ENCODE measurements at places on chromosomes 5 and 9. TPM values are rescaled to one million over a fixed set of nuclear protein-coding genes. Genes with fewer than 3 reads are reported as not detected.

PPP2R2B gene
- 0.08 TPM for polyA plus RNA-seq

JAKMIP2 gene
- not detected for polyA plus RNA-seq

SLC6A19 gene
- polyA plus RNA-seq = not detected

ADAMTSL1 gene
- polyA plus RNA-seq = not detected

NAIF1 gene
- polyA plus RNA-seq = 4.6 TPM

FTMT gene
- not detected for polyA plus RNA-seq

S1PR3 gene
- 34.0 TPM for polyA plus RNA-seq

CENPK gene
- polyA plus RNA-seq = 0.83 TPM

SCGB3A1 gene
- polyA plus RNA-seq = 0.49 TPM

EIF4E1B gene
- not detected for polyA plus RNA-seq

SGCD gene
- not detected for polyA plus RNA-seq

SHISAL2B gene
- polyA plus RNA-seq = not detected

DNAH5 gene
- not detected for polyA plus RNA-seq

- H3K27ac ChIP-seq = no peak overlapping the region
- no peak overlapping the region for H3K4me3 ChIP-seq
- DNase-seq = no peak
- no peaks in the 10 kb centered on the region for H3K27me3 ChIP-seq
- H3K4me1 ChIP-seq = peaks cover 12% of the 10 kb centered on the region
Observed at GRCh38 chr9:96321515-96321914, 19.5 kb upstream of the HSD17B3 start.

- peaks cover 81% of the 10 kb centered on the region for H3K36me3 ChIP-seq
- H3K4me3 ChIP-seq = no peak overlapping the region
- H3K27me3 ChIP-seq = no peaks in the 10 kb centered on the region
Observed at GRCh38 chr9:75132244-75132643, 43.9 kb downstream of the OSTF1 start.

DNA sequence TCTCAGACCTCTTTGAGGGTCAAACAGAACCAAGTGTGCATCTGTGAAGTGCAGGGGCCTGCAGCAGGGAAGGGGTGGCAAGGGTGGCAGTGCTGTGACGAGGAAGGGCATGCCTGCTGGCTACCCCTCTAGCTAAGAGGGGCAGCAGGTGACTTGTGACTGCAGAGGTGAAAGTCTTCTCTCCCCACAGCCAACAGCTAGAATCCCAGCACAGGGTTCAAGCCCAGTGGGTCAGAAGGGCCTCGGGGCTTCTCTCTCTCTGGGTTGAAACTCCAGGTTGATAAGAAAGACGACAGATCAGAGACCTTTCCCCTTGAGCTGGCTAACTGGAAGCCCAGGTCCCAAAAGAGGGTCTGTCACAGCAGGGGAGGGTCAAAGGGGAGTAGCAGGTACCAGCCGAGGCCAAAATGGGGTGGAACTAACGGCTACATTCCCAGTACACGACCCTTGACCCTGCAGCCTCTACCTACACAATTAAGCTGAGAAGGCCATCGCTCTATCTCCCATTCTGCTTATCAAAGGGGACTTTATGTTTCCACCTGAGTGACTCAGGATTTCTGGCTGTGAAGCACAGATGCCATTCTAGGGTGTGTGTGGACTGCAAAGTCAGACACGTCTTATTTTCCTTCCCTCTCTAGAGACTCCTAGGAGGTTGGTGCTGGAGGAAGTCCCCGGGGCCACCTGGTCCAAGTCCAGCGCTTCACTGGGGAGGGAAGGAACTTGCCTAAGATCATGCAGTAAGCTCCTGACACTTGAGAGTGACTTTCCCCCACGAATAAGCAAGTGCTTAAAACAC is 14.6 kb downstream of the ANKS6 start:
- no peak overlapping the region for H3K27ac ChIP-seq
- H3K36me3 ChIP-seq = no peaks in the 10 kb centered on the region
- H3K4me1 ChIP-seq = peaks cover 21% of the 10 kb centered on the region
- peak; percentile 24 for DNase-seq
- no peak overlapping the region for H3K4me3 ChIP-seq

GRCh38 chr9:89786655-89787054 is 181.8 kb downstream of the GADD45G start:
- peak overlapping the region; percentile 10 for H3K27ac ChIP-seq
- peak; percentile 74 for DNase-seq
- H3K27me3 ChIP-seq = peaks cover 7% of the 10 kb centered on the region
- peaks cover 29% of the 10 kb centered on the region for H3K4me1 ChIP-seq
- no peaks in the 10 kb centered on the region for H3K36me3 ChIP-seq

GRCh38 chr5:18281947-18282581 is 647.8 kb downstream of the TAF11L14 start:
- no peaks in the 10 kb centered on the region for H3K27me3 ChIP-seq
- no peak overlapping the region for H3K4me3 ChIP-seq
- no peaks in the 10 kb centered on the region for H3K36me3 ChIP-seq

DNA sequence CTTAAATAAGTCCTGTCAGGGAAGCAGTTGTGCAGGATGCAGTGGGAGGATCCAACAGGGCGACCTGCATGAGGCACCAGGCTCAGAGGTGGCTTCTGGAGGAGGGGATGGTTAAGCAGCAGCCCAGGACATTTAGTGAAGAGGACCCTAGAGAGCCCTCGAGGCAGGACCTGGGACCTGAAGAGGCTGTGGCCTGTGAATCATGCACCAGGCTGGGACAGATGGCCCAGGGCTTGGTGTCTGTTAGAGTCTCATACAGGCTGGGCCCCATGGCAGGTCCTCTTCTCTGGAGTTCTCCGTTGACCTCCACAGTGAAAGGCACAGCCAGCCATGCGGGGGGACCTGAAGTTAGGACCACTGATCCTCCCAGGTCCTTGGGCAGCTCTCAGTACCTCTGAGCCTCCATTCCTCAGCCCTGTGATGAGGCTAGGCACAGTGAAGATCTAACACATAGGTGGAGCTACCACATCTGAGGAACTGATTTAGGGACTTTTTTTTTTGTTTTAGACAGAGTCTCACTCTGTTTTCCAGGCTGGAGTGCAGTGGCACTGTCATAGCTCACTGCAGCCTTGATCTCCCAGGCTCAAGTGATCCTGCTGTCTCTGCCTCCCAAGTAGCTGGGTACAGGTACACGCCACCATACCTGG is 60.8 kb upstream of the GARNL3 start:
- DNase-seq = no peak
- no peaks in the 10 kb centered on the region for H3K4me1 ChIP-seq
- H3K27ac ChIP-seq = no peak overlapping the region

DNA sequence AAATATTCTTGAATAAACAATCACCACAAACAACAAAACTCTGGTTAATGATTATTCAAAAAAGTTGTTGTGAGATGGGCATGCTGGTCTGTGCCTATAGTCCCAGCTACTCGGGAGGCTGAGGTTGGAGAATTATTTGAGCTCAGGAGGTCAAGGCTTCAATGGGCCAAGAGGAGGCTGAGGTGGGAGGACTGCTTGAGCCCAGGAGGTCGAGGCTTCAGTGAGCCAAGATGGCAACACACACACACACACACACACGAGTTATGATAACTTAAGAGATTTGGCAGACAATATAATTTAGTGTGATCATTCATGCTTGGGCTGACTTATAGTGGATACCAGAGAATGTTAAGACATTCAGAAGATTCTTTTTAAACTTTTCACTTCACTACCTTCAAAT is 14.9 kb downstream of the LYSMD3 start:
- H3K4me3 ChIP-seq = no peak overlapping the region
- H3K36me3 ChIP-seq = peaks cover 34% of the 10 kb centered on the region
- no peak for DNase-seq
- H3K4me1 ChIP-seq = no peaks in the 10 kb centered on the region
- H3K27ac ChIP-seq = no peak overlapping the region

- peaks cover 10% of the 10 kb centered on the region for H3K4me1 ChIP-seq
- no peaks in the 10 kb centered on the region for H3K27me3 ChIP-seq
- H3K4me3 ChIP-seq = no peak overlapping the region
Observed at GRCh38 chr9:68775003-68775730, 70.1 kb downstream of the PIP5K1B start.

GRCh38 chr9:96663506-96664120 is 8.5 kb upstream of the PRXL2C start:
- H3K4me1 ChIP-seq = no peaks in the 10 kb centered on the region
- H3K36me3 ChIP-seq = no peaks in the 10 kb centered on the region
- H3K4me3 ChIP-seq = no peak overlapping the region

DNA sequence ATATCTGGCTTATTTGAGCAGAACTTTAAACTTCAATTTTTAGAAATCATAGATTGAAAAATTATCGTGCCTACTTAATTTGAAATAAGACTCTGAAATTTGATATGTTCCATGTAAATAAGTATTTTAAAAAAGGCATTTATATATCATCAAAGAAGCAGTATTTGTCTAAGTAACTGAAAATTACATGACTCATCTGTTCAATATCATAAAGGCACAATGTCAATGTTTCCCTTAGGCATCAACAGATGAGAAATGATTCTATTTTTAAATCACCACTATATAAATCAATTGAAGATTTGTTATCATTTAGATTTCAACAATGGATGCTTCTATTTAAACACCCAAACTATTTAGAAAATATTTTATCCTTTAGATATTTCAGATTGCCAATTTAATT is 142.9 kb upstream of the POU5F2 start:
- no peaks in the 10 kb centered on the region for H3K36me3 ChIP-seq
- no peak overlapping the region for H3K4me3 ChIP-seq
- no peak overlapping the region for H3K27ac ChIP-seq

- no peaks in the 10 kb centered on the region for H3K36me3 ChIP-seq
- H3K27me3 ChIP-seq = no peaks in the 10 kb centered on the region
- no peaks in the 10 kb centered on the region for H3K4me1 ChIP-seq
- H3K27ac ChIP-seq = no peak overlapping the region
- DNase-seq = no peak
Observed at GRCh38 chr5:82785882-82786509, 291.2 kb downstream of the TMEM167A start.

GRCh38 chr5:108661590-108662219 is 86.0 kb upstream of the FER start:
- no peaks in the 10 kb centered on the region for H3K36me3 ChIP-seq
- H3K4me1 ChIP-seq = no peaks in the 10 kb centered on the region
- H3K27me3 ChIP-seq = no peaks in the 10 kb centered on the region
- no peak overlapping the region for H3K4me3 ChIP-seq
- DNase-seq = no peak
- no peak overlapping the region for H3K27ac ChIP-seq

- H3K4me1 ChIP-seq = no peaks in the 10 kb centered on the region
- peaks cover 53% of the 10 kb centered on the region for H3K27me3 ChIP-seq
- H3K27ac ChIP-seq = no peak overlapping the region
Observed at GRCh38 chr9:14350754-14351153, 36.8 kb upstream of the NFIB start.

GRCh38 chr9:15191378-15191777 is 115.6 kb downstream of the TTC39B start:
- no peak overlapping the region for H3K4me3 ChIP-seq
- H3K27ac ChIP-seq = no peak overlapping the region
- H3K36me3 ChIP-seq = peaks cover 54% of the 10 kb centered on the region
- DNase-seq = no peak
- no peaks in the 10 kb centered on the region for H3K4me1 ChIP-seq
- no peaks in the 10 kb centered on the region for H3K27me3 ChIP-seq

- no peak overlapping the region for H3K27ac ChIP-seq
- H3K4me1 ChIP-seq = peaks cover 6% of the 10 kb centered on the region
- peaks cover 46% of the 10 kb centered on the region for H3K36me3 ChIP-seq
- H3K27me3 ChIP-seq = no peaks in the 10 kb centered on the region
- no peak for DNase-seq
Observed at GRCh38 chr5:177484902-177485549, 11.6 kb upstream of the DBN1 start.

GRCh38 chr9:76218117-76218885 is 175.9 kb downstream of the RFK start:
- H3K27me3 ChIP-seq = peaks cover 23% of the 10 kb centered on the region
- DNase-seq = no peak
- no peak overlapping the region for H3K27ac ChIP-seq
- H3K4me3 ChIP-seq = no peak overlapping the region

Measured in CD14-positive monocyte (primary cell).